Amniotic stem cell (primary cell): ENCODE measurements at places on chromosomes 13 and 19.

DNA sequence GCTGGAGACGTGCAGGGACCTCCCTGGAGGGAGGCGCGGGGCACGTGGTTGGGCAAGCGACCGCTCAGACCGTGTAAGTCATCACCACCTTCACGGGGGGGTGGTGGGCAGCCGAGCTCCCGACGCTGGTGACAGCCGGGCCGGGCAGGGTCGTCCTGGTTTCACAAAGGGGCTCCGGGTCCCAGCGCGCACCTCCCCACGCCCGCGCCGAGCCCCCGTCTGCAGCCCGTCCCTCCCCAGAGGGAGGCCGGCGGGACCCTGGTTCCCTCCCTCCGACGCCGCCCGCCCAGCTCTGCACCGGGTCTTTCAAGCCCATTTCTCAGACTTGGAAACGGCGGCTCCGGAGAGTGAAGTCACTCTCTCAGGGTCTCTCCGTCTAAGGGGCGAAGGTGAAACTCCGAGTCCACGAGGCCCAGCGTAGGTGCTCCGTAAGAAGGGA is 729 bp upstream of the ARID3A start:
- no peak for DNase-seq

DNA sequence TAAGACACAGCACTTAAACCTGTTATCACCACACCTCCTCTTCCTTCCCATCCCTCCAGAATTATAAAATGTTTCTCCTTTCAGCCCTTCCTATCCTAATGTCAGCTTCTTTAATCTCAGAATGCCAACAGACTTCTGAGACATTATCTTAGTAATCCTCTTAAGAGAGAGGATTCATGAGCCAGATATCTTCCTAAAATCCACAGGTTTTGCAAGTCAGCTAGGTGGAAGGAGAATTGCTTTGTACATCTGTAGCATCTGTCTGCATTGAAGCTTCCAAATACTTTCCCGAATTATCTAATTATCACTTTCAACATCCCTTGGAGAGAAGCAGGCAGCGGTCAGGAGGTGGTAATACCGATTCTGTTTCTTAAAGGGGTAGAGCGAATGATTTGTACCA is 179.1 kb downstream of the DCT start:
- DNase-seq, result no peak

DNA sequence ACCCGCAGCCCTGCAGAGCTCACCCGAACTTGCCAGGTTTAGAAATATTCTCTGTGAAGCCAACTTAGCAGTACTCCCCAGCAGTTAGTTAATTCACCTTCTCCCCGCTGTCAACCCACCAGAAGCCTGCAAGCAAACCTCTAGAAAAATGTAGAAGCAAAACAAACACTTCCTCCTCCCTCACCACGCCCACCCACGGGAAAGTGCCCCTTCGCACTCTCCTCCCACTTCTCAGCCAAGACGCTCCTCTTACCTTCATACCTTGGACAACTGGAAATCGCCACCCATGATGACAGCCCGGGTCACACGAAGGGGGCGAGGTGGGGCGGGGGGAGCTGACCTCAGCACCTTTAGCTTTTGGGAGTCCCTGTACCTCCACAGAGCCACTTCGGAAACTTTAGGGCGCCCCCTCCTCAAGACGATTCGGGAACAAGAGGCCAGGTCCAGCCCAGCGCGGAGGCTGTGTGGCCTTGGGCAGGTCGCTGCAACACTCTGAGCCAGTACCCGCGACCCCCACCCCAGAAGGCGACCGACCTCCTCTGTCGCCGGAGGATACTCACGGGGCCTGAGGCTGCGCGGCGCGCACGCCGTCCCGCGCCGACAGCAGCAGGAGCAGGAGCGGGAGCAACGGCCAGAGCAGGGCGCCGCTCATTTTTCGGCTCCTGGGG is 485 bp downstream of the CPAMD8 start:
- DNase-seq, result no peak

DNA sequence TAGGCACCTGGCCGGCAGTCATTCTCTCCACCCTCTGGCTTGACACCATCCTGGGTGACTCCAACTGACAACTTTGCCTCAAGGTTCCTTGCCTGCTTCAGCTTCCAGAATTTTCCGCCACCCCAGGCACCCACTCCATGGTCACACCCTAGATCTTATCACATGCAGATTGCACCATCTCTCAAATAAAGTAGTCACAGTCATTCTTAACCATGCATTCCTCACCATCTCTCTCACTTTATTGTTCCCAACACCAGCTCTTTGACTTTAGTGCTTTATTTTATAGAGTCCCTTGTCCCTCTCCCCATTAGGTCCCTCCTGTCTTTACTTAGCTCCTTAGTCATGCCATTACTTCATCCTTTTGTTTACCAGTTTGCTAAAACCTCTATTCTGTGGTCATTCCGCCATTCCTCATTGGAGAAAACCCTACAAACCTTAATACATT is 351.7 kb downstream of the SPRY2 start:
- no peak for DNase-seq

DNA sequence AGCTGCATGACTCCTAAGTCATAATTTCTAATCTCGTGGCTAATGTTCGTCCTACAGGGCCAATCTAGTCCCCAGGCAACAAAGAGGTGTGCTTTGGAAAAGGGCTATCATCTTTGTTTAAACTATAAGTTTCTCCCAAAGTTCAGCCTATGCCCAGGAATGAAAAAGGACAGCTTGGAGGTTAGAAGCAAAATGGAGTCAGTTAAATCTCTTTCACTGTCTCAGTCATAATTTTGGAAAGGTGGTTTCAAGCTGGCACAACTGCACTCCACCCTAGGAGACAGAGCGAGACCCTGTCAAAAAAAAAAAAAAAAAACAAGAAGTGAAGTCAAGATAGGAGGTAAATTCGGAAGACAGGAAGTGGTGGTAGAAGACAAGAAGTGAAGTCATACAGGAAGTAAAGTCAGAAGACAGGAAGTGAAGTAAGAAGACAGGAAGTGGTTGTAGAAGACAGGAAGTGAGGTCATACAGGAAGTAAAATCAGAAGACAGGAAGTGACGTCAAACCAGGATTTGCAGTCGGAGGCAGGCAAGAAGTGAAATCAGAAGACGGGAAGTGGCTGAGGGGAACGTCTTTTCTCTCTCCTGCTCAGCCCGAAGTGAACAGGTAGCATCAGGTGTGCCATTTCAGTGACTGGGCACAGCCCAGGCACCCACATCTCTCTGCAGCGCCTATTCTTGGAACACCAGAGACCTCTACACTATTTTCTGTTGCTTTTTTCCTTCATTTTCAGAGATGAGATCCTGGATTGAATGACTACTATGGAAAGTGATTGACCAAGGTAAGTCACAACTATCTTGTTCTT is 32.2 kb downstream of the GP6 start:
- no peak for DNase-seq

DNA sequence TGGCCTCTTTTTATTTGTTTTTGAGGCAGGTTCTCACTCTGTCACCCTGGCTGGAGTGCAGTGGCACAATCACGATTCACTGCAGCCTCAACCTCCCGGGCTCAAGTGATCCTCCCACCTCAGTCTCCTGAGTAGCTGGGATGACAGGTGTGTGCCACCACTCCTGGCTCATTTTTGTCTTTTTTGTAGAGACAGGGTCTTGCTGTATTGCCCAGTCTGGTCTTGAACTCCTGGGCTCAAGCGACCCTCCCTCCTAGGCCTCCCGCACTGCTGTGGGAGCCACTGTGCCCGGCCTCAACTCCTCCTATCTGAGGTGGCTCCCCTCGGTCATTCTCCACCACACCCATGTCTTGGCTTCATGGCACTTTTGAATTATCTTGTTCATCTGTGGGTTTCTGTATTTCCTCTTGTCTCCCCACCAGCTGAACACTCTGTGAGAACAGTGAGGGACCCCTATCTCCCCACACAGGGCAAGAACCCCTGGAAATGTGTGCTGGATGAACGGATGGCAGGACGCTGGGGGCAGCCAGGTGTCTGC is 7.9 kb downstream of the CKM start:
- no peak for DNase-seq

GRCh38 chr19:43555185-43555770 is 20.0 kb downstream of the XRCC1 start:
- no peak for DNase-seq

- DNase-seq, result no peak
Observed at GRCh38 chr13:44746690-44747089, 170.6 kb upstream of the TSC22D1 start.

- DNase-seq, result no peak
Observed at GRCh38 chr19:32166238-32166637, 179.2 kb upstream of the ZNF507 start.

GRCh38 chr19:6970443-6970842 is 50.8 kb downstream of the MBD3L2B start:
- no peak for DNase-seq

GRCh38 chr13:40466272-40466671 is 200.2 kb downstream of the FOXO1 start:
- DNase-seq, result no peak
